ENCODE measurements at places on chromosomes 2 and 18.

GRCh38 chr2:62785810-62786597, 80.5 kb downstream of the EHBP1 start:
- no peak for DNase-seq

GRCh38 chr2:48457227-48457626, 72.7 kb upstream of the STON1 start:
- no peak for DNase-seq

GRCh38 chr2:227674485-227674884, 7.9 kb downstream of the SCYGR5 start:
- no peak for DNase-seq

DNA sequence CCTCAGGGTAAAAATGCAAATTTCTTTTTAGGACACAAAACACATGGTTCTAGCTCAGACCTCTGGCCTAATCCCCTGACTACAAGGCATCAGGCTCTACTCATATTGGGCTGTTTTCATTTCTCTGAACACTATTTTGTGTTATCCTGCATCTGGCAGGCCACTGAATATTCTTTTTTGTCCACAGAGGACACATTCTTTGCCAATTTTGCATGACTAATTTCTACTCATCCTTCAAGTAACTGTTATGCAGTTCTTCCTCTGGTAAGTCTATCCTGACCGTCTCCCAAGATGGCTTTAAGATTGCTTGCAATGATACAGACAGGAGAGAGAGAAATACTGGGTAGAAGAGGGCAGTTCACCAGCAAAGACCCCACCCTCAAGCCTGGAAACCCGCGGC, 107.6 kb upstream of the RGPD4 start:
- DNase-seq, result no peak

GRCh38 chr2:54560146-54560881, 104.2 kb downstream of the SPTBN1 start:
- DNase-seq, result peak; percentile 68

GRCh38 chr2:217930761-217931563, 71.8 kb downstream of the TNS1 start:
- DNase-seq, result peak; percentile 32

DNA sequence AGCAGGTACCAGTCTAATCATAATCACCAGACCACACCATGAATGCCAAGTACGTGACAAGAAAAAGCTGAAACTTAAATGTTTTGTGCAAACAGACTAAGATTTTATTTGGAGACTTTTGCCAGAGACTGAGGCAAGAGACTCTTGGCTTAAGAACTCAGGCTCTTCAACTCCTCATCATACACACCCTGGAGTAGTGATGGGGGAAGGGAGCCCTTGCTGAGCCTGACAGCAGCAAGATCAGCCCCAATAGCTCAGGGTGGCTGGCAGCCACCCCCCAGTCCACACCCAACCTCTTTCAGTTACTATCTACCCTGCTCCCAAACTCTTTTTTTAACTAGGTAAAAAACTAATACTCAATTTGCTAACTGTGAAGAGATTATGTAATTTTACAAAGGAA, 114.8 kb downstream of the CCBE1 start:
- no peak for DNase-seq

- DNase-seq, result no peak
These were observed 27.1 kb upstream of the PUM2 start for GRCh38 chr2:20377741-20378140.

DNA sequence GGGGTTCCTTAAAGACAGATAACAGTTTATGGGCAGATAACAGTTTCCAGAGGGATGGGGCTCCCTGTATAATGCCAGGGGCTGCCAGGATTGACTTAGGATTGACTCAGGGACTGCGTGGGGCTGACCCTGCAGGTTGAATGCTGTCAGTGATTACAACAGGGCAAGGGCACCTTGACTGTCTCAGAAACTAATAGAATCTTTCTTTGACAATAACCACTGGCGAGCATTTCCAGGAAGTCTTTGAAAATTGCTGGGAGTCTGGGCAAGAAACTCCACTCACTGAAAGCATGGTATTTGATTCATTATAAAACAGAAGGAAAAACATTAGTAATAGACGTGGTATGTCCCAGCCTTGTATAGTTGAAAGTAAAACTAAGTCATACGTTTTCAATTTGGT, 101.0 kb downstream of the GPD2 start:
- DNase-seq, result no peak

DNA sequence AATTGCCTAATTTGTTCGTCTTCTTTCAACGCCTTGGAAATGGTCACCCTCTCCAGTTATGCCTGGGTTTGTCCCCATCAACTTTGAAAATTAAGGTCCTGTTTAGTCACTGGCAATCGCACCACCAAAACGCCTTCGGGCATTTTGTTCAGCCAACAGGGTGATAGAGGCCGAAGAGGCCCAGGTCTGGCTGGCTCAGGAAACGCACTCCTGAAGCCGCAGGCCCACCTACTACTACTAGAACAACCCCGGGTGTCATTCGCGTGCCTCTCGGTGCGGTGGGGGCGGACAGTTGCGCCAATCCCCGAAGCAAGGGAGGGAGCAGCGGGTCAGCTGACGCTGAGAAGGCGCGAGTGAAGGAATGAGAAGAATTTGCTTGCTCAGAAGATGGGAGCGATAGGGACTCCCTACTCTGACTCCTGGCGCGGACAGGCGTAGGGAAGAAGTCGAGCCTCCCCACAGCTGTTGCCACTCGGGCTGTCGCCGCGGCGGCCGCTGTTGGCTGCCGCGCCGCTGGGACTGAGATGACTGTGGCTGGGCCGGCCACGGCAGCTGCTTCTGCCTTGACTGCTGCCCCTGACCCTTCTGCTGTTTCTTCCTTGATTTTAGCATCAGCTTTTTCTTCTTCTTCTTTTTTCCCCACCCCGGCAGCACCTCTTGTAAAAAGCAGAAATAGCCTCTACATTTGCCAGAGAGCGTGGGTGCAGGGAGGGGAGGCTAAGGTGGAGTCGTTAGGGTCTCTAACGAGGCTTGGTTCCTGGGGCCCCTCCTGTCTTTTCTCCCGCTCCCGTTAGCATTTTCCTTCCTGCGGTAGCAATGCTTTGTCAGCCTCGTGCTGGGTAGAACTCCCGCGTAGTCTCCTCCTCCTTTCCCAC, 387.6 kb downstream of the FIGN start:
- DNase-seq, result no peak

- DNase-seq, result no peak
These were observed 69.3 kb downstream of the INPP5D start for GRCh38 chr2:233129351-233129978.
